Heart left ventricle (tissue), 16 donors: ENCODE measurements at places on chromosomes 16 and 17. TPM values are rescaled to one million over a fixed set of nuclear protein-coding genes. Genes with fewer than 3 reads are reported as not detected.

DNA sequence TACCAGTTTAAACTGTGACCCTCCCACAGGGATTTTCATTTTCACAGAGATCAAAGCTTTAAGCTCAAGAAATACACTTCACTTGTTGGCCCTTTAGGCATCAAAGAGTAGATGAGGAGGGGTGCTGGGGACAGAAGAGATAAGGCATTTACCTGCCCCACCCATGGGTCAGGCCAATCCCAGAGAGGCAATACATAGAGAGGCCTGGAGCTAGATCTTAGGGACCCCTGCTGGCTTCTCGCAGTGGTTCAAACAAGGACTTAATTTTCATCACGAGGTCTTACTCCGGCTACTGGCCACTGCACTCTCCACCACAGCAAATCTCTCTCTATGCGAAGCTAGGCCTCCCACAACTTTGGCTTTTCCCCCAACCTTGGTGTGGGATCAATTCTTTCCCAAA is 46.6 kb downstream of the NOG start:
- DNase-seq: no peak

- DNase-seq: no peak
Observed at GRCh38 chr16:13913374-13914292, 6.3 kb upstream of the ERCC4 start.

DNA sequence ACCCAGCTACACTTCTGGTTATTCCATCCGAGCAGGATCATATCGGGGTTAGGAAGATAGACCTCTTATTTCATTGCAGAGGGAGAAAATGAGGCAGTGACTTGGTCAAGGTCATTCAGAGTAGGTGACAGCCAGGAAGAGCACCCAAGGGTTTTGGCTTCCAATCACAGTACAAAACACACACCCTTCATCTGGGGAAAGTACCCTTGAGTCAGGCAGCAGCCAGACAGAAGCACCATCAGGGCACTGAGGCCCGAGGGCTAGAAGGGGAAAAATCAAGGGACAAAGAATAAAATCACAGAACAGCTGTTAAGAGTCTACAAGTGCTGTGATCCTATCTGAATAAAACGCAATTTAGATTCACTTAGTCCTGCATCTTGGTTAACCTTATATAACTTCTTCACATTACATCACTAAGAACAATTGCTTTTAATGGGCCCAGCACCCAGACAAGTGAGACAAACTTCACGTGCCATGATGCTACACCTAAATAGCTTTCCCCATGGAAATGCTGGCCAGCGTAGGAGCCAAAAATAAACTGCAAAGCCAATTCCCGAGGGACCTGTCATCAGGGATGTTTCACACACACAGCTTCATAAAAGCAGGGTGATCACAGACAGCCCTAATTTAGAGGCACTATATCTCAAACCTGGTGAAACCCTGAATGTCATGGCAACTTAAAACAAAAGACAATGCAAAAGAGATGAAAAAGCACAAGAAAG is 4.9 kb downstream of the UBE2O start:
- peak; percentile 63 for DNase-seq

- no peak for DNase-seq
Observed at GRCh38 chr16:68267612-68268405, 3.5 kb downstream of the SLC7A6 start.

SPN gene
- total RNA-seq: 0.44 TPM

- no peak for DNase-seq
Observed at GRCh38 chr16:81553080-81553813, 108.6 kb downstream of the CMIP start.

GRCh38 chr17:50550661-50551432 is 3.9 kb downstream of the SPATA20 start:
- DNase-seq: peak; percentile 81

DNA sequence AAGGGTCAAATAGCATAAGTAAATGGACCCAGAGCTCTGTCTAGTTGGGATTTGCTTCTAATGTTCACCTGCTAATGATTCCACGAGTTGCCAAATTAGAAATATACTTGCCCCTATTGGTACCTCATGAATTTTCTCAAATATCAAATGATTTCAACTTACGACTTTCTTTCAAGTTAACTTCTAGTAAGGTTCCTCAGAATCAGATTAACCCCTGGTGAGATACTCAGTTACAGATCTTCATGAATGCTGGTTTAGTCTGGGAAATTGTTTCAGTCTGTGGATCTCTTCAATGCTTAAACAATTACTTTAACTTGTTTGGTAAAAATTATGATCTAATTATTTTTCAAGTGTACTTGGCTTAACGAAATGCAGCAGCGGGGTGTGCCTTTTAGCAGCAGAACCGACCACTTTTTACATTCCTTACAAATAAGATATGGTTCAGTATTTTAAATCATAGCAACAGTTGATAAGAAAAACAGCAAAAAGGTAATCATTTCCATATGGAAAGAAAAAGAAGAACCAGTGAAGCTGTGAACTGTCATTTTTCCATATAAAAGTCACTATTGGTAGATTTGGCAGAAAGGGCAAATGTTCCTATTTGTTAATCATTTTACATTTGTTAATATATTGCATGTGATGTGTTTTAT is 34.5 kb downstream of the TUBD1 start:
- DNase-seq: no peak

PDPR gene
- total RNA-seq: 38.3 TPM

DNA sequence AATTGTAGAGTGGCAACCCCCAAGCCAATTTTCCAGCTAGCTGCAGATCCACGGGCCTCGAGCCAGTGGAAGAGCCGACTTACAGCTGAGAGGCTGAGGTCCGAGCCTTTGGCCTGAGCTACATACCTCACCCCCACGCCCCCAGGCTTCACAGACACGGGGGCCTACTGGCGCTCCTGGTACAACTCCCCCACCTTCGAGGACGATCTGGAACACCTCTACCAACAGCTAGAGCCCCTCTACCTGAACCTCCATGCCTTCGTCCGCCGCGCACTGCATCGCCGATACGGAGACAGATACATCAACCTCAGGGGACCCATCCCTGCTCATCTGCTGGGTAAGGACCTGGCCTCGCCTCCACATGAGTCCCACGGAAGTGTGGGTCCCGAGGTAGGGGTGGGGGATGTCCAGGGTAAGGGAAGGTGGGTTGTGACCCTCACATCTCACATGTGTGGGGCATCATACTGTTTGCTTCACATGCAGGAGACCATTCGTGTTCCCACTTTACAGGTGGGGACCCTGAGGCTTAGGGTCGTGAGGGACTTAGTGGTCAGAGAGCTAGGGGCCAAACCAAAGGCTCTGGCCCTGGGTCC is 3.4 kb downstream of the ACE start:
- DNase-seq: no peak

DNA sequence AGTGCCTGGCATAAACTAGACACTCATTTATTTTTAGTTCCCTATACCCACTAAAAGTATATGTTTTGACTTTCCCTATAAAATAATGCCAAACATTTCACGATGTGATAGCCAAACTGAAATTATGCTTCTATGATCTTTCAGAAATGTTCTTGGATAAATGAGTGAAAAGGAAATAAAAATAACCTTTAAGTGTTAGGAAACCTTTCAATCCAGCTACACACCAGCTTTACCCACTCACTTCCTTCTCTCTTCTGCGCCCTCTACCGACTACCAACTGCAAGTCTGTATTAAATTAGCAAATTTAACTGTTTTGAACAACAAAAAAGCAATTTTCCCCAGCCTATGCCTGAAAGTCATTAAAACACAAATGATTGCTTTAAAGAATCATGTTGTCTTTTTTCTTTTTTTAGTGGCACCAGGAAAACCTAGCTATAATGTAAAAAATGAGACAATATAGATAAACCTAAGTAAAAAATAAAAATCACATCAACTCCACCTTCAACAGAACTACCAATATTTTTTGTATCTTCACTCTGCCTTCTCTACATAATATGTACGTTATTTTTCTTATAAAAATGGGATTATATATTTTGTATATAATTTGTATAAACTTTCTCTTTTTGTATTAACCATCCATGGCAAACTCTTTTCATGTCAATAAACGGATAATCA is 13.2 kb upstream of the TMEM100 start:
- DNase-seq: no peak

SMIM5 gene
- 18.2 TPM for total RNA-seq

- no peak for DNase-seq
Observed at GRCh38 chr17:50080096-50080480, 15.1 kb upstream of the PDK2 start.

SP6 gene
- total RNA-seq: 0.22 TPM
